ENCODE measurements at places on chromosomes 7 and 10.

GRCh38 chr10:75568450-75569130, 137.2 kb downstream of the LRMDA start:
- DNase-seq, result no peak

GRCh38 chr10:124350806-124351205, 67.9 kb downstream of the OAT start:
- DNase-seq, result no peak

DNA sequence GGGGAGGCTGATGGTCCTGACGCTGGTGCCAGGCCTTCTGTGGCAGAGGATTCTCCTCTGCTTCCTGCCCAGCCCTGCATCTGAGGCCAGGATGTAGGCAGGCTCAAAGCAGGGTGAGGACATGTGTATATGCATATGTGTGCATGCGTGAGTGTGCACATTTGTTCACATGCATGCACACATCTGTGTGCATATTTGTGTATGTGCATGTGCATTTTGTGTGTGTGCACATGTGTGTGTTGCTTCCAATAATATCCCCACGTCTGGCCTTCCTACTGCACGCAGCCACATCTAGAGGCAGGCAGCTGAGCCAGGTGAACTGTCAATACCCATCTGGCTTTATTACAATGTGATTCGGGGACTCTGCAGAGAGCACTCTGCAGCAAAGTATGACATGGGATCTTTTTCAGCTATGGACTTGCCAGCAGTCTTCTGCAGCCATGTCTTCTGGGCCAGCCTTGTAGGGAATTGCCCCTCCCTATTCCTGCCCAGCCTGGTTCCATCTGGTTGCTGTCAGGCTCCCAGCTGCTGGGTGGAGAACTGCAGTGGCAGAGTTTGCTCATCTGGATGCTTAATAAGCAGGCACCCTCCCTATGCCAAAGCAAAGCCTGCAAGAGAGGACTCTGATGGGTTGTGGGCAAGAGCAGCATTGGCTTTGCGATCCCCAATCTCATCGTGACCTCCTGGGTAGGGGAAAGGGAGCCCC, 140.7 kb downstream of the PFKFB3 start:
- no peak for DNase-seq

GRCh38 chr10:17001961-17002749, 127.5 kb downstream of the CUBN start:
- no peak for DNase-seq

DNA sequence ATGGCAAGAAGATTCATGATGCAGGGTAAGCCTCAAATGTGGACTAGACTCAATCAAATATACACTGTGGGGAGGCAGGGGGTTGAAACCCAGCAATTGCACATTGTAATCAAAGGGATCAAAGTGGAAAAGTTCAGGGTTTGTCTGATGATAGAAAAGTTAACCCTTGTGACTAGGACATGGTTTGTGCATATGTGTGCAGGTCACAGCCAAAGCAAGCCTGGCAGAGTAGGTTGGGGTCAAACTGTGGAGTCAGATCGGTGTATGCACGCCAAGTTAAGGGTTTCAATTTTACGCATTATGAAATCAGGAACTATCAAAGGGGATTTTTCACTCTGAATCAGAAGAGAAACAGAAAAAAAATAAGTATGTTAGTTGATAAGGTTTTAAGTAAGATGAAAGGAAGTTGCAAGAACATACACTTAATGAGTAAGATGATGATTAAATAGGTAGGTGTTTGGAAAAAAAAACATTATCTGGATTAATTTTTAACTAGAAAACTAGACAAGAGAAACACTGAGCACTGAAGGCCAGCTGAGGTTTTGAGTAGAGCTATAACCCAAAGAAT, 188.3 kb downstream of the DGKB start:
- no peak for DNase-seq
